IPS DF 19.7 (cell line): ENCODE measurements at places on chromosomes 7 and 10.

GRCh38 chr10:58268454-58268945 lies 462 bp upstream of the CISD1 start:
- DNase-seq: no peak

DNA sequence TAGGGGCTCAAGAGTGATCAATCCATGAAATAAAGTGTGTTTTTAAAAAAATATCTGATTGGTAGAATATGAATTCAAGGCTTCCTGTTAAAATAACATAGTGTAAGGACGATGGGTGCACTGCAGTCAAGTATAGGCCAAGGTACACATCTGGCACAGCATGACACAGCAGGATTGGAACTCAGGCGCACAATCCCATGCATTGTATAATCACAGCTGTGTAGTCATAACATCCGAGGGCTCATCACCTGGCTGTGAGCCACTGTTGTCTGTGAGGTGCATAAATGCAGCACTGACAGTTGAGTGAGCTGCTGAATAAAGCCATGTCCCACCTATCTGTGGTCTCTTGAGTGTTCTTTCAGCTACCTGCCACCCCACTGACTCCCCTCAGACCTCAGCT lies 142.3 kb upstream of the HPS1 start:
- DNase-seq: no peak

DNA sequence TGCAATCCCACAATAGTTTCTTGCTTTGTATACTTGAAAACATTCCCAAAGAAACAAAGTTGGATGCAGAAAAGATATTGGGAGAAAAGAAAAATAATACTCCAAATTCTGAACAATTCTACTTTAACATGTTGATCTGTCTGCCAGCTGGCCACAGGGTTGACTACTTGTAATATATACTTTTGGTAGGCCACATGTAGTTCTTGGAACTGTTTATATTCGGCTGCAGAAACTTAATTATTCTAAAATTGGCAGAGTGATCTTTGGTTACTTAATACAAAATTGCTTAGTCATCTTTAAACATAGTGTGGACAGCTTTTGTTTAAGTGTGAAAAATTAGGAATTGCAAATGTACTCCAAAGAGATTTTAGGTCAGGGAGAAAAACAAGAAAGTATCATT lies 76.0 kb downstream of the CALD1 start:
- no peak for DNase-seq

DNA sequence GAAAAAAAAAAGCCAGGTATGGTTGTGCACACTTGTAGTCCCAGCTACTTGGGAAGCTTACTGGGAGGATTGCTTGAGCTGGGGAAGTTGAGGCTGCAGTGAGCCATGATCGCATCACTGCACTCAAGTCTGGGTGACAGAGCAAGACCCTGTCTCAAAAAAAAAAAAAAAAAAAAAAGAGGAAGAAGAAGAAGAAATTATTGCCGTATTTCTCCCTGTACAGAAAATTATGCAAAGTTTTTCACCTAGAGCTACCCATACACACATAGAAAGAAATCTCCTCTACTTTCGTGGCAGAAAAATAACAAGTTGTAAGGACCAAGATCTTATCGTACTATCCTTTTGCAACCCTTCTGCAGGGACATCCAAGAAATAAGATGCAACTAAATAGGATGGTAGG lies 25.5 kb downstream of the AKR1B1 start:
- DNase-seq: no peak

GRCh38 chr10:133124357-133125211 lies 35.4 kb upstream of the KNDC1 start:
- DNase-seq: no peak

- no peak for DNase-seq
Observed at GRCh38 chr10:116910910-116911309, 61.6 kb downstream of the ENO4 start.

DNA sequence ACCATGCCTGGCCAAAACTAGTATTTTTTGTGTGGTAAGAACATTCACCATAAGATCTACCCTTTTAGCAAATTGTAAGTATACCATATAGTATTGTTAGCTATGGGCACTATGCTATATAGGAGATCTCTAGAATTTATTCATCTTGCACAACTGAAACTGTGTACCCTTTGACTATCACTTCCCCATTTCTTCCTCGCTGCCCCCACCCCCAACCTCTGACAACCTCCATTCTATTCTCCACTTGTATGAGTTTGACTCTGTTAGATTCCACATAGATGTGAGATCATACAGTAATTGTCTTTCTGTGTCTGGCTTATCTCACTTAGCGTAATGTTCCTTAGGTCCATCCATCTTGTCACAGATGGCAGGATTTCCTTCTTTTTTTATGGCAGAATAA lies 3.6 kb downstream of the CASP7 start:
- DNase-seq: no peak
